Right renal pelvis (tissue), 4 donors: ENCODE measurements at places on chromosomes 13 and 19.

- no peak for DNase-seq
These were observed 132.5 kb upstream of the ZNF91 start for GRCh38 chr19:23527797-23528196.

GRCh38 chr13:30039511-30039911 is 189.1 kb upstream of the UBL3 start:
- no peak for DNase-seq

GRCh38 chr13:59447846-59448620 is 715.7 kb downstream of the DIAPH3 start:
- no peak for DNase-seq

- DNase-seq = no peak
These were observed 101.0 kb upstream of the DACH1 start for GRCh38 chr13:71967990-71968389.

DNA sequence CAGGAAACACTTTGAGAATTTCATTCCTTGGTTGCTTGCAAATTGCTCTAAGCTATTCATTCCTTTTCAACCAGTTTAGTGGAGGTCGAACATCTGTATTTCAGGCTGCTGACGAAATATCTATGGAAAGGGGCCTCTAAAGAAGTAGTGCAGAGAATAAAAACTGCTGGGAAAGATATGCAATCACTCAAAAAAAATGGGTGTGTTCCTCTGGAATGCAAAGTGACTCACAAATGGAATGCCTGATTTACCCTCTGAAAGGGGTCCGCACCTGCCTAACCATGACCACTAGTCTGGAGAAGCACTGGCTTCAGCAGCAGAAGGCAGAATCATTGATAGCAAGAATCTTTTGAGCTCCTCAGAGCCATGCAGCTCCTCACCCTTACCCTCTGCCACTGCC is 129.4 kb downstream of the PCDH9 start:
- no peak for DNase-seq

GRCh38 chr13:47178090-47178950 is 281.5 kb upstream of the HTR2A start:
- DNase-seq = no peak
